Epithelial cell of prostate (primary cell): ENCODE measurements at places on chromosomes 5 and 9.

- no peak for DNase-seq
Observed at GRCh38 chr5:102753889-102754766, 977 bp upstream of the PAM start.

- no peak for DNase-seq
Observed at GRCh38 chr5:120251898-120252297, 212.2 kb upstream of the PRR16 start.

- no peak for DNase-seq
Observed at GRCh38 chr9:104746798-104747197, 685 bp upstream of the NIPSNAP3A start.

GRCh38 chr9:111023128-111023527 is 15.1 kb downstream of the LPAR1 start:
- no peak for DNase-seq

DNA sequence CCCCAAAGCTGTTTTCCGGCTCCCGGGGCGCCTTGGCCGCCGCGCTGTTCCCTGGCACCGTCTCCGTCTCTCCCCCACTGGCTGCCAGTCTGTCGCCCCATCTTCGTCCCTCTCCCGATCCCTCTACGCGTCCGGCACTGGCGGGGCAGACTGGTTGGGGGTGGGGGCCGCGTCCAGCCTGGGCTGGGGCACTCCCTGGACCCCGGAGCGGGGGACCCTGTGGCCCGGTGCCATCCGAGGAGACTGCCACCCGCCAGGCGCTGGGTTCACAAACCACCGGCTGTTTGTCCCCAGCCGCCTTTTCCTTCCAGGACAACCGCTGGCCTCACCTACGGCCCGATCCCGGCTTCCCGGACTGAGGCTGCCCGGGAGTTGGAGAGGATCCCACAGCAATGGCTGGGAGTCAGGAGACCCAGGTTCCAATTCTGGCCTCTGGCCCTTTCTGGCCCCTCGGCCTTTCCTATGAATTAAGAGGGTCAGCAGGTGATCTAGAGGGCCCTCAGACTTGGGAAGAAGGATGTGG is 1.0 kb upstream of the FIBCD1 start:
- no peak for DNase-seq

DNA sequence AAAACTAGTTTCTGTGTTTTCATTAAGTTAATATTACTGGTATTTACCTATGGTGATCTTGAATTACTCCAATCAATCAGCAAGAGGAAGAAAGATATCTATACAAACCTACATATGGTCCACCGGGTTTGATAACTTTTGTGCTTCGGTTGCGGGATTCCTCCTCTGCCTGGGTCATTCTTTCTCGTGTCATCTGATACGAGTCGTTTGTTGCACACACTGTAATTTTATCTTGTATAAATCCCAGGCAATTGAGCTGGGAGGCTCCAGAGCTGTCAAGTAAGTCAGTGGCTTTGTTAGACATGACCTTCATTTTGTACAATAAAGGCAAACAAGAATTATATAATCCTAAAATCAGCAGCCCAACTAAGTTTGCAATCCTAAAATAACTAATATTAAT is 48.0 kb downstream of the ELL2 start:
- no peak for DNase-seq

DNA sequence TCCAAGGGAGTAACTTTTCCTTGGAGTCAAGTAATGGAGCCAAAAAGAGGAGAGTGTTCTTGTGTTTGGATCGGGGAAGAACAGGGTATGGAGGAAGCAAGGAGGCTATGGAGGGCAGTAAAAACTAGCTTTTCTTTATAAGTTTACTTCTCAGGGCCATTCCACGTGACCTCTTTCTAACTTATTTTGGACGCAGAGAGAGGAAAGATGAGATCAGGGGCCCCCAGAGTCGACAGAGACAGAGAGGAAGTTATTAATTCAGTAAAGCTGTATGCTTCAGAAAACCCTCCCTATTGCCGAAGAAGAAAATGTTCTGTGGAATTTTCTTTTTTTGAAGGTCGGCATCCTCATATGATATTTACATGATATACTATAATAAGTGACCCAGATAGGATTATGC is 233.8 kb upstream of the MPDZ start:
- DNase-seq, result no peak

- DNase-seq, result no peak
Observed at GRCh38 chr9:109203761-109204360, 36.8 kb upstream of the FRRS1L start.

GRCh38 chr9:118618084-118618483 is 751.2 kb downstream of the BRINP1 start:
- DNase-seq, result no peak

GRCh38 chr9:113650207-113651131 is 186.9 kb downstream of the RGS3 start:
- DNase-seq, result no peak

DNA sequence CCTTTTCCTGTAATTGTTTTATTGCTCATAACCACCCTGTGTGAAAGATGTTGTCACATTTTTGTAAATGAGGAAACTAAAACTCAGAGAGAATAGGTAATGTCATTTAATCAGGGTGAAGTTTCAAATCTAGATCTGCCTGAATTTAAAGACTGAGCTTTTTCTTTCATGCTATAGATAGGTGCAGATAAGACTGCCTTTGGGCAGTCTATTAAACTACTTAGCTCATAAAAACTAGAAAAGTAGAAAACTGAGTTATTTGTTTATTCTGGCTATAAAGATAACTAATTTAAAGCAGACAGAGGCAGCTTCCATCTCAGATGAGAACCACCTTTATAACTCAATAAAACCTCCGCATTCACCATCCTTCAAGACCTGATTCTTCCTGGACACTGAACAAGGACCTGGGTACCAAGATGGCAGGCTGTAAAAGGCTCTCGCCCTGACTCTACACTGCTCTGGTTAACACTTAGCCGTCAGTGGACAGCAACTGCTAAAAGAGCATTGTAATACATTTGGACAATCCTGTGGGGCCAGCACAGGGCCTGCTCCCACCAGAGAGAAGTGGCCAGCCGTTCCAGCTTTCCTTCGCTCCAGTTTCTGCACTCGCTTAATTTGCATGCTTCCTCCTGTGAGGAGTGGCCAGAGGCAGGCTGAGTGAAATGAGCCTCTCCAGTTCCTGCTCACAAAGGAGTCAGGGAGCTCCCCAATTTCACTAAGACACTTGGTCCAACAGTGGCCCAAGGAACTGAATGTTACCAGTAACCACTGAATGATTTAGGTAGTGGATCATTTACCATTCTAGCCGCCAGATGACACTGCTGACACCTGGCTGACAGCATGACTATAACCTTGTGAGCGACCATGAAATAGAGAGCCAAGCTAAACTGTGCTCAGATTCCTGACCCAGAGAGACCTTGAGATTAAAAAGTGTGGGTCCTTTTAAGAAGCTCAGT is 566.4 kb downstream of the EFNA5 start:
- no peak for DNase-seq

- no peak for DNase-seq
Observed at GRCh38 chr9:23229890-23230317, 596.1 kb downstream of the ELAVL2 start.

DNA sequence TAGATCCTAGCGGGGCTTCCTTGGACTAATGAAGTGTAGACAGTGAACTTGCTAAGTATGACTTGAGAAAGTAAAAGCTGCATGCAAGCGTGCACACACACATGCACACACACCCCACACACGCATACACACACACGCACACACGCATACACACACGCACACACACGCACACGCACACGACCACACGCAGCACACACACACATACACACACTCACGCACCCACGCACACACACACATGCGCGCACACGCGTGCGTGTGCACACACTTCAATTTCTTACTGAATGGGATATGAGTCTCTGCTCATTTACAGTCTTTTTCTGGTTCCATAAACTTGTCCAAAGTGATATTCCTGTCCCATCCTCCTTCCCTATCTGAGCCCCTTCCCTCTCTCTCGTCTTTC is 41.2 kb downstream of the MSX2 start:
- DNase-seq, result no peak

DNA sequence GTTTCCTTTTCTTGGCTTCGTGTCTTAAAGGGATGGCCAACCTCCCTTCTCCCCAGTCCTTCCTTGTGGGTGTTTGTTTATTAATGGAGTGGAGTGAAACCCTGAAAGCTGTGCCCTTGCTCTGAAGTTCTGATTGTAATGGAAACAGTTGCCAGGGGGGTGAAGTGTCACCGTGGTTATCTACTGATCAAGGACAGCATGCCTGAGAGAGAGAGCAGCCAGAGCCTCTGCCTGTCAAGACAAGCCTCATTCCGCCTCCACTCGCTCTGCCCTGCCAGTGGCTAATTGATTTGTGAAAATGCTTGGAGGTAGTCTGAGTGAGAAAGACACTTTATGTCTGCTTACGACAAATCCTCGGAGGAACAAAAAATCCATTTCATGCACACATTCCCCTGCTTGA is 143.7 kb upstream of the SLC30A5 start:
- DNase-seq, result peak; percentile 60

- no peak for DNase-seq
Observed at GRCh38 chr5:120614531-120615180, 150.6 kb downstream of the PRR16 start.

- no peak for DNase-seq
Observed at GRCh38 chr5:2006193-2006970, 123.7 kb upstream of the IRX4 start.

- DNase-seq, result no peak
Observed at GRCh38 chr9:81827616-81828296, 100.5 kb upstream of the SPATA31D4 start.
